Stimulated activated CD4-positive, alpha-beta T cell treated with anti-CD3 and anti-CD28 coated beads, Interleukin-15, amount 100 ng/mL, for 24 hours (primary cell): ENCODE measurements at places on chromosomes 11 and 22.

- DNase-seq, result no peak
These were observed 67.8 kb downstream of the SHANK2 start for GRCh38 chr11:71184421-71185210.

DNA sequence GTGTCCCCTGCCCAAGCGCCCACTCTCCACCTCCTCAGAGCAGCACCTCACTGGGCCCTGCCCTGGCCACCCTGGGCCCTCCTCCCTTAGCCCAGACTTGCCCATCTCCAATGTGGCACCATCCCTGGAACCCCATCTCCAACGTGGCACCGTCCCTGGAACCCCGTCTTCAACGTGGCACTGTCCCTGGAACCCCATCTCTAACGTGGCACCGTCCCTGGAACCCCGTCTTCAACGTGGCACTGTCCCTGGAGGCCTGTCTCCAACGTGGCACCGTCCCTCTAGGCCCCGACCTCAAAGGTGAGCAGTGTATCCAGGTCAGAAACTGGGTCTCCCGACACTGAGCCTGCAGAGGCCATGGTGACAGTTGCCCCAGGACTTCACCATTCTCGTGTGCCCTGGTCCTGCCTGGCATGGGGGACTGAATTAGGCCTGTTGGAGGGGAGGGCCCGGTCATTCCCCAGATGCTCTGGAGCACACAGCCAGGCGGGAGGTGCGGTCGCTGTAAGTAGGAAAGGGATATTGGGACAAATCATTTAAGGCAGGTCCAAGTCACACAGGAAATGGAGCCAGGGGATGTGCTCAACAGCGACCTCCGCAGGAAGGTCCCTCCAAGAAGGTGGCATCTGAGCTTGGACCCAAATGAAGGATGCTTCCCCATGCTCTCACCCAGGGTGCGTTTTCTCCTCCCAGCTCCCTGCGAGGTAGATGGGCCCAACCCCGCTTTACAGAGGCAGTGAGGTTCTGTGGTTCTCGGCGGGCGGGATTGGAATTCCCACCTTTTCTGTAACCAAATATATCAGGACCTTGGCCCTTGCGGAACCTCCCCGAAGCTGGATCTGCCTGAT lies 2.4 kb upstream of the CTSD start:
- DNase-seq, result peak; percentile 1

DNA sequence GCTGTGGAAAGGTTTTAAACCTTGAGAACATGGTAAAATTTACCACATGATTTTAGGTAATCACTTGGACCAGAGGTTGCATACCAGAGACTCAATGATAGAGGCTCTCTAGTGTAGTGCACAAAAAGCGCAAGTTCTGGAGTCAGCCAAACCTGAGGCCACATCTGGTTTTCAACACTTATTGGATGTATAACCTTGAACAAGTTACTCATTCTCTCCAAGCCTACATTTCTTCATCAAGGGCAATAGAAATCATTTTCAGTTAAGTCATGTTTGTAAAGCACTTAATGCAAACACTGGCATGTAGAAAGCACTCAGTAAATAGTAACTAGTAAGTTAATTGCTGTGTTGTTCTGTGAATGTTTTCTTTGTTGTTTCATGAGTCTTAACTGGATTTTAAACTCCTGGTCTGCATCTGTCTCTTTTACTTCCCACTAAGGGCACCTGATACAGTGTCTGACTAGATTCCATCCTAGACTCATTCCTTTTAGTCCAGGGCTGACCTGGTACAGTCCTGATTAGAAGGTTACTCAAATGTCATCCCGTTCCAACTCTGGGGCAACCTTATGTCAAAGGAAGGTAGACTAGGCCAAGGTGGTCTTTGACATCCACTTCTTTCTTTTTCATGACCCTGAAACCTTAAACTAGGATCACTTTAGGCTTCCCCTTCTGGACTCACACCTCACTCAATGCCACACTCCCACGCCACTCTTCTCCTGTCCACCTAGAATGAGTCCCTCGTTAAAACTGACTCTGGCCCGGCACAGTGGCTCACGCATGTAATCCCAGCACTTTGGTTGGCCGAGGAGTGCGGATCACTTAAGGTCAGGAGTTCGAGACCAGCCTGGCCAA lies 34.5 kb upstream of the EED start:
- no peak for DNase-seq

DNA sequence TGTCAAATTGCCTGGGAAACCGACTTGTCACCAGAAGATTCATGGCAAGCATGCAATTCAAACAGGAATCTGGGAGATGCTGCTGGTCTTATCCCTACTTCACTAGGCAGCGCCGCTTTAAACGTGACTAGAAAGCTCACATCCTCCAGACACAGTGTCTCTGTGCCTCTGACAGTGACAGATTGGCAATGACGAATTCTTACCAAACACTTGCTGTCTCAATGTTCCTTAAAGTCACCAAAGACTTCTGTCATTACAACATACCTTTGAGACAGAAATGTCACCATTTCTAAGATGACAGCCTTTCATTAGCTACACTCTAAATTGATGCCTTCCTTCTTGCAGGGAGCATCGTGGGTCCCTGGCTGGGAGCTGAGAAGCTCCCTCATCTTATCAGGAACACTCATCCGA lies 197.8 kb downstream of the CWF19L2 start:
- DNase-seq, result no peak

DNA sequence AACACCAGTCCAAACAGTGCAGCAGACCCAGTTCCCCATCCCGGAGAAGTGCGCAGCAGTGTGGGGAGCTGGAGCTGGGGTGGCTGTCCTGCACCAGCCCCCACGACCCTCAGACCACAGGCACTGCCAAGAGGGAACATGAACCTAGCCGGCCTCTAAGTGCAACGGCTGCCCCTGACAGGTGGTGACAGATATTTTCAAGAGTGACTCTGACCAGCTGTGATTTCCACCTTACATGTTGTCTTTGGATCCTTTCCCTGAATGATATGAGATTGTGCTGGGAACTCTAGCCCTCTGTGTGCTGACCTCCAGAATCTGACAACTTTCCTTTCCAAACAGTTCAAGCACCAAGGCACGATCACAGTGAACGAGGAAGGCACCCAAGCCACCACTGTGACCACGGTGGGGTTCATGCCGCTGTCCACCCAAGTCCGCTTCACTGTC lies 12.6 kb downstream of the SERPIND1 start:
- no peak for DNase-seq

GRCh38 chr11:101955701-101956100 lies 39.4 kb upstream of the ANGPTL5 start:
- DNase-seq, result no peak

GRCh38 chr11:111977146-111978027 lies 40.2 kb downstream of the DIXDC1 start:
- DNase-seq, result peak; percentile 39

GRCh38 chr22:33496112-33496511 lies 424.2 kb downstream of the LARGE1 start:
- no peak for DNase-seq

- no peak for DNase-seq
These were observed 12.1 kb downstream of the MACROD1 start for GRCh38 chr11:64153812-64154211.

GRCh38 chr11:132551016-132551415 lies 981.3 kb downstream of the OPCML start:
- no peak for DNase-seq

DNA sequence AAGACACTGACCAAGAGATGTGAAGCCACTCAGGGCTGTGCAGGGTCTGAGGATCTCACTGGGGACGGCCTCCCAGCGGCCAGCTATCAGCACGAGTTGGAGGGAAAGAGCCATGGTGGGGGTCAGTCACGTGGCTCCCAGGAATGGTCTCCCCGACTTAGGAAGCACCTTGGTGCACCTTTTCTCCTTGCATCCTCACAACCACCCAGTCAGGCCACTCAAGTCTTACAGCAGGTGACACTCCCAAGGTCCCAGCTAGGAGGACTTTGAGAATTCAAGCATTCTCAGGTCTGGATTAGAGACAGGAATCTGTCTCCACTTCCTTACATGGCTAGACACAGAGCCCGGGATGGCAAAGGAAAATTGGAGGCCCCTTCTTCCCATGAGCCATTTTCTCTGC lies 2.7 kb downstream of the RNASEH2C start:
- no peak for DNase-seq

DNA sequence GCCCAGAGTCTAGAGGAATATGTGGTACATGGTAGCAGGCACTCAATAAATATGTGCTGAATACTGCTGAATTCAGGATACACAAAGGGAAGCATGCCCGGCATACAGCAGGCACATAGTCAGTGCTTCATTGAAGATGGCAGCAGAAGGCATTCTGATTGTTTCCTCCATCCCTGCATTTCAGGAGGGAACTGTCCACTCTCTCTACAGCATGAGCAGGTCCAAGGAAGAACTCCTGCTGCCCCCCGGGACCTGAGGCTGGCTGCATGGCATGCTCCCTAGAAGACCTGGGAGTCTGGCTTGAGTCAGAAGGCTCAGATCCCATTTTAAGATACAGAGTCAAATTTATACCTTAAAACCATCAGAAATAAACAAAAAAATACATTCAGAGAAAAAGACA lies 319.3 kb upstream of the NARS2 start:
- no peak for DNase-seq

- no peak for DNase-seq
These were observed 723 bp upstream of the CD82 start for GRCh38 chr11:44564670-44565210.

GRCh38 chr11:68900835-68901381 lies 2.7 kb downstream of the MRPL21 start:
- no peak for DNase-seq

DNA sequence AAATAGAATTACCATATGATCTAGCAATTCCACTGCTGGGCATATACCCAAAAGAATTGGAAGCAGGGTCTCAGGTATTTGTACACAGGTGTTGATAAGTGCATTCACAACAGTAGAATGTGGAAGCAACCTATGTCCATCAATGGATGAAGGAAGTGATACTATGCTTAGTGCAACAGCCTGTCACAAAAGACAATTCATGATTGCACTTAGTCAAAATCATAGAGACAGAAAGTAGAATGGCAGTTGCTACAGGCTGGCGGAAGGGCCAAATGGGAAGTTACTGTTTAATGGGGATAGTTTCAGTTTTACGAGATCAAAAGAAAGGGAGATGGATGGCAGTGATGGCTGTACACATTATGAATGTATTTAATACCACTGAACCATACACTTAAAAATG lies 42.0 kb downstream of the SGSM3 start:
- DNase-seq, result no peak

DNA sequence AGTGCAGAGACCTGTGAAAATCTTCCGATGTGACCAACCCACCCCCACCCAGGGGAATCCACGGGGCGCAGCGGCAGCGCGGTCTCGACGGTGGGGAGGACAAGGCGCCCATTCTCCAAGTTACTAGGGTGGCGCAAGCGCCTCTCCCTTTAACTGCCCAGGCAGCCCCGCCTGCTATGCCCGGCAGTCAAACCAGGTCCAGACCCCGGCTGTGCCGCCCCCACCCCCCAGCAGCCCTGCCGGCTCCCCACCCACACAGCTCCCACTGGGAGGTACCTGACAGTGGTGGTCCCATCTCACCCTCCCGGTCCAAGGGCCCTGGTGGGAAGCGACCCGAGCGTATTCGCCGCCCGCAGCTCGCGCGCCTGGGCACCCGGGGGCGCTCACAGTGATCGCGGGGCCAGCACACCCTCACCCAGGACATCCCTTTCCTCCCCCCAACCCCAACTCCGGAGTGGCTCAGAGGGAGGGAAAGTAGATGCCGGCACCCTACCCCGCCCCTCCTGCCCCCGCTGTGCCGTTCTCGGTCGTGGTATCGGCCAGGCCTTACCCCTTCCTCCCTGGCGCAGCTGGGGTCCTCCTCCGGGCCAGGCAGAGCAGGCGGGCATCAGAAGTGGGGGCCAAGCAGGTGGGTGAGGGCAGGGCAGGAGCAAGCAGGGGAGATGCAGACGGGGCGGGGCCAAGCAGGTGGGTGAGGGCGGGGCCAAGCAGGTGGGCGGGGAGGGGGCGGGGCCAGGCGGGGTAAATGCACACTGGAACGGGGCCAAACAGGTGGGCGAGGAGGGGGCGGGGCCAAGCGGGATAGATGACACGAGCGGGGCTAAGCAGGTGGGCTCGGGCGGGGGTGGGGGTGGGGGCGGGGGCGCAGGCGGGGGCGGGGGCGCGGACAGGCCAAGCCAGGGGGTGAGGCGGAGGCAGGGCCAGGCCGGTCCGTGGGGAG lies at the start of gene TRPM5:
Gene TRPM5, minus strand, starts transcription at position 634 of the 940 bp plus-strand sequence. CDS start 21,478 bp downstream, outside the sequence.
- peak; percentile 83 for DNase-seq

DNA sequence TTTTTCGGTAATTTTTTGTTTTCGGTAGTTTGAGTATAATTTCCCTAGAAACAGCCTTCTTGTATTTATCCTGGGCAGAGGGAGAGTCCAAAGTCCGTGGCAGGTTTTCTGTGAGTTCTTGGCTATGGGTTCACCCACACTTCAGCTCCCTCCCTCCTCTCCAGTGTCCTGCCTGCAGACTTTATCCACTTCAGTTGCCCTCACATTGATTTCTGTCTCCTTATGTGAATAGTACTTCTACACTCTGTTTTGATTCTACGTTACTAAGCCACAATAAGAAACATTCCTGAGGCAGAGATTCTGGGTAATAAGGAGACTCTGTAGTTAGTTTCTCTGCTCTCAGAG lies 868.6 kb downstream of the METTL15 start:
- DNase-seq, result no peak

- DNase-seq, result no peak
These were observed 5.4 kb upstream of the HMOX1 start for GRCh38 chr22:35375526-35375925.

- no peak for DNase-seq
These were observed 223.8 kb downstream of the LRRC4C start for GRCh38 chr11:41235668-41236067.

DNA sequence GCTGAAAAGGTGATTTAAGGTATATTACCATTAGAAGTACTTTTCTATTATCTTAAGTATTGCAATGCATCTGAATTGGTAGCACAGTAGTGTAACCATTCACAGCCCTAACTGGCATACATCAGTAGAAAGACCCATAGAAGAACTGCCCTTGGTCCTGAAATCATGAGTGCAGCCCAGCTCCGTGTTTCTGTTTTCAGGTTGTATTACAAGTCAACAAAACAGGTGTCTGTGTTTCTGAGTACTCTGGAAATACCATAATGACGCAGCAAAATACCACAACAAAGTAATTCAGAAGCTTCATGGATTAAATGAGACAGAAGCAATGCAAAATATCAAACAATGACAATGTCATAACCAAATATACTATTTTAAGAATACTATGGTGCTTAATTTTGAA lies 226.3 kb downstream of the OPCML start:
- no peak for DNase-seq

GRCh38 chr22:38802671-38803121 lies 8.8 kb upstream of the DNAL4 start:
- no peak for DNase-seq

DNA sequence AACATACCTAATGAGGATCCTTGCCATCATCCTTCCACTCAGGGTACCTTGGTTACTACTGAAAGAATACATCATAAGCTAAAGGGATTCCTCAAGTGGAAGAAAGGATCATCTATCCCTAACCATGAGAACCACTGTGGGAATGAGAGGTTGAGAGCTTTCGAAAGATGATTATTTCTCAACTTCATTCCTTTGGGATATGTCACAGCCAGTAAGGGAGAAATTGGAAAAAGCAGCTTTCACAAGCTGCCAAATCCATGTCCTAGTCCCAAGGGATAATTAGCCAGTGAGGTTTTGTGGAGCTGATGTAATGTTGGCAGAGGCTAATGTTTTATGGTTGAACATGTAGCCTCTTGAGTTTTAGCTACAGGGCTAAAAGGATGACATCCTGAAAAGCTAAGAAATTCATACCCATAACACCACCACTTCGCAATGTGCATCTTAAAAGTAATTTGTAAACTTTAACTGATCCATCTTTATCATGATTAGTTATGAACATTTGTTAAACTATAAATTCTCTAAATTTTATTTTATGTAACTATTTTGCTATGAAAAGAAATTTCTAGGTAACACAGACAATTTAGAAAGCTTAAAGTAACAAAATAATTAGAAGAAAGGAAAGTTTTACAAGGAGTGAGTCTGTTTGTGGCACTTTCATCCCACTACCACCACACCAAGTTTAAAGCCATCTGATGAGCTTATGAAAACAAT lies 123.9 kb downstream of the MRTFA start:
- no peak for DNase-seq
